ENCODE measurements at places on chromosomes 5 and 9.
A peak's percentile ranks its signal among the peaks of the same experiment; 100 is the strongest.

DNA sequence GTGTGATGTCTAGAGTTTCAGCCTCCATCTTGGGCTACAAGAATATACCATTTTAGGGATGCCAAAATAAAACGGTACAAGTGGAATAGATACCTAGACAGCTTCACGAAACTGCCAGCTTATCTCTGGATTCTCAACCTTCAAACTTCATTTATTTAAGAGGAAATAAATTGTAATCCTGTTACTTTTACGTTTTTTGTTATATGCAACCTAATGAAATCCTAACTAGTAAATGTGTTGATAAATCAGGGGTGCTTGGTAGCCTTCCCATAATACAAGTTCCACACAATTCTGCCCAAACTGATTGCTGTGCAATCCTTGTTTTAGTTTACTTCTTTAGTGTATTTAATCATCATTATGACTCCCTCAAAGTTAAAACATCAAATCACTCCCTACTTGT lies 75.5 kb downstream of the SSBP2 start:
- DNase-seq = no peak

DNA sequence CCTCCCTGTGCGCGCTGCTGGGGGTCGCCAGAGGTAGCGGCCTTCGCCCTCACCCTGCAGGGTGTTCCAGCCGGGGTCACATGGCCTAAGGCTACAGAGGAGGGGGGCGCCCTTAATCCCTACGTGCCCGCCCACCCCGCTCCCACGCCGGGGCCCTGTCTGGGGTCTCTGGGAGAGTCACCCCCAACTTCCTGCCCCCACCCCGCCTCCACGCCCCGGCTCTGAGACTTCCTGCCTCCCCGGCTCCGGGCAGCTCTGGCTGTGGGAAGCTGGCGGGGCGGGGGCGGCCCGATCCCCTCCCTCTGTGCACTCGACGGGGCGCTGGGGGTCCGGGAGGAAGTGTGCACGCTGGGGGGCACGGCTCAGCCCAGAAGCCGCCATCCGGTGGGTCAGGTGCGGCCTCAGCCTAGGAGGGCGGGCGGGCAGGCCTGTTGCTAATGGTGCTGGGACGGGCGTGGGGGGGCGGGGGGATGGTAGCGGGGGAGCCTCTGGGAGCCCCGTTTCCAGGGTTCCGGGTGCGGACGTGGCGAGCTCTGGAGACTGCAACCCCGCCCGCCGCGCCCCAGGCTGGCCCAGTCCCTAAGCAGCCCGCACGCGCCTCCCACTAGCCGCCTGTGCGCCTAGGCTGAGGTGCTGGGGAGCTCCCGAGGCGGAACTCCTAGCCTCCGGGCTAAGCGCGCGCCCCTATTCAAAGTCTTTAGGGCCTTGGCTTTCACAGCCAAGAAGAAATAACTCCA lies 61.6 kb downstream of the CXXC5 start:
- DNase-seq = peak; percentile 13

GRCh38 chr5:113489299-113489698 lies 1.0 kb upstream of the MCC start:
- DNase-seq = no peak

DNA sequence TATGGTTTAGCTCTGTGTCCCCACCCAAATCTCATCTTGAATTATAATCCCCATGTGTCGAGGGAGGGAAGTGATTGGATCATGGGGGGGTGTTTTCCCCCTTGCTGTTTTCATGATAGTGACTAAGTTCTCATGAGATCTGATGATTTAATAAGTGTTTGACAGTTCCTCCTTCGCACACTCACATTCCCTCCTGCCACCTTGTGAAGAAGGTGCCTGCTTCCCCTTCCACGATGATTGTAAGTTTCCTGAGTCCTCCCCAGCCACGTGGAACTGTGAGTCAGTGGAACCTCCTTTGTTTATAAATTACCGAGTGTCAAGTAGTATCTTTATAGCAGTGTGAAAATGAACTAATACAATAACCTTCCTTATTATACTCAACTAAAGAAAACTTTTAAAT lies 24.3 kb upstream of the TEX10 start:
- DNase-seq = no peak

GRCh38 chr9:96131825-96132224 lies 170.2 kb downstream of the HSD17B3 start:
- DNase-seq = no peak

GRCh38 chr5:101159006-101159405 lies 255.9 kb upstream of the ST8SIA4 start:
- no peak for DNase-seq

DNA sequence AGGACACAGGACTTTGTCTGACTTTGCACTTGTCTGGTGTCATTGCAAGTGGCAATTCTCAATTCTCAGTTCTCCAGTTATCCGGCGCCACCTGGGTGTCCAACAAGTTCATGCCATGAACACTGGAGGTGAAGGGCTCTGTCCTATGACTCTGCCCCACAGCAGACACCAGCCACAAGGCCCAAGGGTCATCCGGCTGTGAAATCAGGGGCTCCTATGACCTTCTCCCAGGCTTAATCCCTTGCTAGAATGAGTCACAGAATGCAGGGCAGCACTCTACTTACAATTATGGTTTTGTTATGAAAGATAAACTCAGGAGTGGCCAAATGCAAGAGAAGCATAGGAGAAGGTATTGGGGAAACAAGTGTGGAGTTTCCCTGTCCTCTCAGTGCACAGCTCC lies 392.0 kb downstream of the GADD45G start:
- DNase-seq = no peak

GRCh38 chr9:567128-567746 lies 274.3 kb upstream of the DMRT1 start:
- no peak for DNase-seq

GRCh38 chr5:56142614-56143372 lies 90.3 kb downstream of the ANKRD55 start:
- no peak for DNase-seq

GRCh38 chr5:175059687-175060211 lies 335.4 kb downstream of the MSX2 start:
- no peak for DNase-seq

- no peak for DNase-seq
Measured at GRCh38 chr9:134968823-134969090, 51.0 kb upstream of the FCN1 start.

DNA sequence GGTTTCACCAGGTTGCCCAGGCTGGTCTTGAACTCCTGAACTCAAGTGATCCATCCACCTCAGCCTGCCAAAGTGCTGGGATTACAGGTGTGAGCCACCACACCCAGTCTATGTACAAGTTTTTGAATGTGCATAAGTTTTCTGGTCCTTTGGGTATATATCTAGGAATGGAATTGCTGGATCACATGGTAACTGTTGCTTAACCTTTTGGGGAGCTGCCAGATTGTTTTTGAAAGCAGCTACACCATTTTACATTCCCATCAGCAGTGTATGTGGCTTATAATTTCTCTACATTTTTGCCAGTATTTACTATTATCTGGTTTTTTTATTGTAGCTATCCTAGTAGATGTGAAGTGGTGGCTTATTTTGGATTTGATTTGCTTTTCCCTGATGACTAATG lies 8.9 kb upstream of the LNPEP start:
- DNase-seq = no peak

DNA sequence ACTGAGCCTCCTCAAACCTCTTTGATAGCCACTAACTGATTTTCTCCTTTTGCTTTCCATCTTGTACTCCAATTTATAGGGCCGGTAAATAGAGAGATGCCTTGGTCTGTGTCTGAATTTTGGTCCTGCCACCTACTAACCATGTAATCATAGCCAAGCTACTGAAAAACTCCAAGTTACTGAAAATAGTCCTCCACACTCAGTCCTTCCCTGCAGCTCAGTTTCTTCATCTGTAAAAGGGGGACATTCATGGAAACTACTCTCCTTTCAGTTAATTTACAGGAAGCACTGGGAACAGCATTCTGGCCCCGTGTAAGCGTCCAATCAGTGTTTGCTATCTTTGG lies 30.0 kb upstream of the TGFBR1 start:
- no peak for DNase-seq

- DNase-seq = no peak
Measured at GRCh38 chr5:140151144-140152021, 23.6 kb upstream of the CYSTM1 start.

DNA sequence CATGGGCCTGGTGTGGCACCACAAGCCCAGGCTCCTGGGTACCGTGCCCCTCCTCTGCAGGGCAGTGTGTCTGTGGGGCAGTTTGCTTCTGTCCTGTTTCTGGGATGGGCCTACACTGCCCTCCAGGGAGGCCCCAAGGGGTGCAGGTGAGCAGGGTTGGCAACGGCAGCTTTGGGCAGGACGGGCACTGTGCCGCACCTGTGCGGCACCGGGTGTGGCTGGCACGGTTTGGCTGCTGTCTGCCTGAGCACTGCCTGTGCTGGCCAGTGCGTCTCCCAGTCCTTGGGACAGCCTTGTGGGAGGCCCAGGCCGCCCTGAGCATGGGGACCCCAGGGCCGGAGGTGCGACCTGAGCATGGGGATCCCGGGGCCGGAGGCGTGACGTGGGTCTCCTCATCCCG lies 37.2 kb downstream of the RXRA start:
- DNase-seq = no peak

GRCh38 chr5:135134691-135135381 lies 100.8 kb upstream of the PITX1 start:
- DNase-seq = no peak

- no peak for DNase-seq
Measured at GRCh38 chr5:2335125-2335732, 416.2 kb downstream of the IRX2 start.

DNA sequence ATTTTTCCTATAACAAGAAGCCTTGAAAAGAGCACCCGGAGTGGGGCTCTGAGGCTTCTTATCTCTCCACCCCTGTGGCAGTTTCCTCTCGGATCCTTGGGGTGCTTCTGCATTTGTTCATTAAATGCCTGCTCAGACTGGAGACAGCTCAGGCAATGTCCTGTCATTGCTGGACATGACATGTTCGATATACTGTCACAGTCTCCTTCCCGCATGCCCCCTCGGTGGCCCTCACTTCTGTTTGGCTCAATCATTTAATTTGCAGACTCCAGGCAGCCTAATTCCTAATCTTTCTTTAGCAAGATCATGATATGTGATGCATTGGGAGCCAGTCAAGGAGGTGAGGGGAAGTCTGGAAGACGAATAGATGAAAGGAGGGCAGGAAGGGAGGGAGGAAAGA lies 37.5 kb upstream of the CPEB4 start:
- no peak for DNase-seq

DNA sequence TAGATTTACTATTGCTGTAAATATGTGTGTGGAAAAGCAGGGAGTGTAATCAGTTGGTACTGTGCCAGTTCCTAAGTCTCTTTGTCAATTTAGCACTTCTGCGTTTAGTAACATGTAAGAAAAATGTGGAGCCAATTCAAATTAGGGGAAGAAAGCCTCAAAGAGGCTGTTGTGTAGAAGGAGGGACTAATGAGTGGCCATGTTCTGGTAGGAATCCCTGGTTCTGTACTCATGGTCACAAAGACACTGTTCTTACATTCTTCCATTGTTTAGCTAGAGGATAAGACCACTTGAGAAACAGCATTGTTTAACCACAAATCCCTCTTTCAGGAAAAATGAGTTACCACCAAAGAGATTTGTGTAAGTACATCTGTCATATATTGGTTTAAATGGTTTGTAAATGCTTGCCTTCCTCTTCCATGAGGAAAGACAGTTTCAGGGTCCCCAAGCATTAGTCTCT lies 14.9 kb downstream of the ARHGEF28 start:
- DNase-seq = no peak

- DNase-seq = no peak
Measured at GRCh38 chr9:7961076-7961475, 161.5 kb upstream of the DMAC1 start.

DNA sequence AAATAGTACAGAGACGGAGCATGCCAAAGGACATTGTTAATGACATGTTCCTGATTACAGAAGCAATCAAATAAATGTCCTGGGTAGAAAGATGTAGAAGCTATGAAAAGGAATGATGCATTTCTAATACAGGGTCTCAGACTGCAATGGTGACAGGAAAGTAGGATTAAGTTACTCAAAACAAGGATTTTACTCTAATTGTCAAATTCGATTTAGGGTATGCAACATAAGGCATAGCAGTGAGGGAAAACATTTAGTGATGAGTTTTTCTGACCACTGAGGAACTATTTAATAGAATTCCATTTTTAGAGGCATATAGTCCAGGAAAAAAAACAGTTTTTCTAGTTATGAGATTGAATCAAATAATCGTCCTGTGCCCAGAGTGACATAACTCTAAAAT lies 715.1 kb upstream of the ACO1 start:
- no peak for DNase-seq

DNA sequence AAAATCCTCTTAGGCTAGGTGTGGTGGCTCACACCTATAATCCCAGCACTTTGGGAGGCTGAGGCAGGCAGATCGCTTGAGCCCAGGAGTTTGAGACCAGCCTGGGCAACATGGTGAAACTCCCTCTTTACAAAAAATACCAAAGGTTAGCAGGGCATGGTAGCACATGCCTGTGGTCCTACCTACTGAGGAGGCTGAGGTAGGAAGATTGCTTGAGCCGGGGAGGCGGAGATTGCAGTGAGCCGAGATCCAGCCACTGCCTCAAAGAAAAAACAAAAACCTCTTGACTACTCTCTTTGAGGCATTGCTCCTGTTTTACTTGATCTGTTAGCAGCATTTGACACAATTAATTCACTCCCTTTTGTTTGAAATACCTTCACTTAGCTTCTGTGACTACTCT lies 20.7 kb downstream of the KIF2A start:
- no peak for DNase-seq

DNA sequence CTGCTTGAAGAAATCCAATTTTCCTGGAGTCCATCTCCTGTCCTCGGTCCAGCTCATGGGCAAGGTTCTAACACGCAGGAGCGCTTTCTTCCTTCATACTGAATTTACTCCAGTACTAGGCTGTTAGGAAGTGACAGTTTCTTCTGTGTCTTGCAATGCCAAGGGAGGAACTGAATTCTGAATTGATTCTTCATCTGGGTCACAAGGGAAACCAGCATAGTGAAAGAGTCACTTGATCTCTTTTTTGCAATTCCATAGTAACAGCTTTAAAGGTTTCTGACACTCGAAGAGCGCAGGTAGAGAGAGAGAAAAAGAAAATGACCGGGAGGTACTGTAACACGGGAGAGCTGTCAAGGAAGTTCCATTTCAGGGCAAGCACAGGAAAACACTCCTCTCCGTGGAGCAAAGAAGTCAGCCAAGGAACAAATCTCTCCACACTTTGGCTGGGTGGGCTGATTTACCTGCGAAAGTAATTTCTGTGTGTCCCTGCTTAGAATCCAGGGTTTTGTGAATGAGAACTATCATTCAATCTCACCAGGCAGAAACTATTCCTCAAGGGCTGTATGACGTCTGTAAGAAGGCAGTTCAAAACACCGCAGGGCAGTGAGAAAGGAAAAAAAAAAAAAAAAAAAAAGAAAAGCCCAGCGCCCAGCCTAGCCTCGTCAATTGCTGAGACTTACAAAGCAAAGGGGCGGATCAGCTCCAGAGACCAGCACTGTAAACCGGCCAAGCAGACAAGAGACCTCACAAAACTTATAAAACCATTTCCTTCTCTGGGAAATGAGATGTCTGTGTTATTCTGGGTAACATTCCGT lies 617.8 kb downstream of the PDE4D start:
- no peak for DNase-seq

- DNase-seq = no peak
Measured at GRCh38 chr5:171157775-171158174, 151.3 kb upstream of the TLX3 start.

GRCh38 chr5:141094481-141095262 lies at the start of gene PCDHB2:
TSS of gene PCDHB2 (plus strand) at chr5:141094615. CDS start at chr5:141094791, 176 bp downstream.
- no peak for DNase-seq
